ENCODE measurements at places on chromosomes 5 and 9.

DNA sequence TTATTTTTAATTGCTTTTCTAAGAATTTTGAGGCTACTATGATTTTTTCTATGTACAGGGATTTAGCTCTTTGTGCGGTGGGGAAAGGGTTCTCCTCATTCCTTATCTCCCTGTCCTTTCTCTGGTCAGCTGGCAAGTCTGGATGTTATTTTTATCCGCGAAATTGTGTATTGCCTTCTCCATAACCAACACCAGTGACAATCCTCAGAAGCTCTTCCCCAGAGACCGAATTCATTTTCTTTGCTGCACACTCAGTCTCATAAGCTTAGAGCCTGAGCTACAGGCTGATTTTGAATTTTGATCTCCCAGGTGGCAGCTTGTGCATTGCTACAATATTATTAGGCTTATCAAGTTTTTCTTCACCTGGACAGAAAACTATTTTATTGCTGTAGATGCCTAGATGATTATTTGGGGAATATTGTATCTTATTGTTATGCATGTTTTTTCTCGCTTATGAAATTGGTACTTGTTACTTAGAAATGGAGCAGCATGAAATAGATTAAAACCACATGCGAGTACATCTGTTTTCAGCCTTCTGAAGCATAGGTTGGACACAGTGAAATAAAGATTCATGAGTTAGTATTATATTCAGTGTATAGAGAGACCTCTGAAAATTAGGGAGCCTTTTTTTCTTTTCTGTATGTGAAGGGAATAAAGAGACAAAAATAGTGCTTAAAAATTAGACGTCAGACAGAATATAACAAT is 27.3 kb downstream of the CPEB4 start:
- H3K4me3 ChIP-seq: no peak overlapping the region
- no peaks in the 10 kb centered on the region for H3K36me3 ChIP-seq
- no peaks in the 10 kb centered on the region for H3K27me3 ChIP-seq
- no peak overlapping the region for H3K27ac ChIP-seq
- H3K4me1 ChIP-seq: peaks cover 47% of the 10 kb centered on the region

GRCh38 chr5:6659941-6660684 is 26.9 kb downstream of the SRD5A1 start:
- DNase-seq: no peak
- H3K27me3 ChIP-seq: no peaks in the 10 kb centered on the region
- no peak overlapping the region for H3K27ac ChIP-seq
- H3K4me1 ChIP-seq: no peaks in the 10 kb centered on the region
- H3K4me3 ChIP-seq: no peak overlapping the region

- no peaks in the 10 kb centered on the region for H3K4me1 ChIP-seq
- no peak overlapping the region for H3K27ac ChIP-seq
- H3K27me3 ChIP-seq: no peaks in the 10 kb centered on the region
- no peaks in the 10 kb centered on the region for H3K36me3 ChIP-seq
Measured at GRCh38 chr5:26674846-26675245, 363.5 kb downstream of the CDH9 start.

DNA sequence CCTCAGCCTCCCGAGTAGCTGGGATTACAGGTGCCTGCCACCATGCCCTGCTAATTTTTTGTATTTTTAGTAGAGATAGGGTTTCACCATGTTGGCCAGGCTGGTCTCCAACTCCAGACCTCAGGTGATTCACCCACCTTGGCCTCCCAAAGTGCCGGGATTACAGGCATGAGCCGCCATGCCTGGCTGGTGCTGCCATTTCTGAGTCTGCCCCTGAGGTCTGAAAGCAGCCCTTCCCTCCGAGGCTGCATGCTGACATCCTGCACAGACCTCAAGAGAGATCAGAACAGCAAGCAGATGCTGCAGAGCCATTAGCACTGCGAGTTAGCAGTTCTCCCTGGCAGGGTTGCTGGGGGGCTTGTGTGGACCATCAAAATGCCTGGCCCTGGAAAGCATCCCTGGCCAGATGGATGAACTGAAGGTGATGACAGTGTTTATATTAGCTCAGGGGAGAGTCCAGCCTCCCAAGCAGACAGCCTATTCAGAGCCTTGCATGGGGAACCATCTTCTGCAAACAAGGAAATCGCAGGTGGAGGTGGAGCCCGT is 176.5 kb upstream of the PANK3 start:
- H3K4me3 ChIP-seq: no peak overlapping the region
- no peak overlapping the region for H3K27ac ChIP-seq
- H3K4me1 ChIP-seq: no peaks in the 10 kb centered on the region
- H3K36me3 ChIP-seq: no peaks in the 10 kb centered on the region

DNA sequence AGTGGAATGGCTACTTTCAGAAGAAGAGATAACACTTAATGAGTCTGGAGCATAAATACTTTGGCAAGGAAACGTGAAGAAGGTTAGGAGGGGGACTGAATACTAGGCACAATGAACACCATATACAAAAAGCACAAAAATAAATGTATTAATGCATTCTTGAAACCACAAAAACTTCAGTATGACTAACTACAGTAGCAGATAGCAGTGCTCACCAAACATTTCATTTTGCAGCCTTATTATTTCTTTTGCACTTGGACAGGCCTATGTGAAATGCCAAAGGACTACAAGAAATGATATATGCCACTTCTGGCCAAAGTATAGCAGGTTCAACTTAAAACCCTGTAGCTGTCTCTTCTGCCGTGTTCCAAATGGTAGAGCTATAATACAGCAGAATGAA is 26.3 kb downstream of the UBQLN1 start:
- H3K4me1 ChIP-seq: peaks cover 11% of the 10 kb centered on the region
- H3K36me3 ChIP-seq: peaks cover 8% of the 10 kb centered on the region
- H3K27ac ChIP-seq: no peak overlapping the region
- no peak for DNase-seq
- H3K27me3 ChIP-seq: no peaks in the 10 kb centered on the region

Measured in body of pancreas (tissue), 4 donors.